ENCODE measurements at places on chromosomes 7 and 10.

- no peak for DNase-seq
Observed at GRCh38 chr10:62581351-62581750, 207.2 kb downstream of the ZNF365 start.

DNA sequence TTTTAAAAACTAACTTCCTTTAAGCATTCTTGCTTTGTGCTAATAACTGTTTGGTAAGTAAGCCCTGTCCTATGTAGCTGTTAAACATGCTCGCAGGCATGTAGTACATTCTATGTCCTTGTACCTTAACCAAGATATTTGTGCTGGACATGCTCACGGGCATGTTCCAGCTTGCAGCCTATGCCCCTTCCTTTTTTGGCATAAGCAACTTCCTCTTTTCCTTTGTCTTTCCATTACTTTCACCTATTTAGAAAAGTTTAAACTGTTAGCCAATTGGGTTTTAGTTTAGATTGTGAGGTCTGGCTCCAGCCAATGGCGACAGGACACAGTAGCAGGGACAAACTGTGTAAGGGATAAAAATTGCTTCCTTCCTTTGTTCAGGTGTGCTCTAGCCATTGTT lies 14.4 kb upstream of the APBB1IP start:
- DNase-seq: no peak

GRCh38 chr7:127034186-127034806 lies 218.4 kb downstream of the GRM8 start:
- no peak for DNase-seq

DNA sequence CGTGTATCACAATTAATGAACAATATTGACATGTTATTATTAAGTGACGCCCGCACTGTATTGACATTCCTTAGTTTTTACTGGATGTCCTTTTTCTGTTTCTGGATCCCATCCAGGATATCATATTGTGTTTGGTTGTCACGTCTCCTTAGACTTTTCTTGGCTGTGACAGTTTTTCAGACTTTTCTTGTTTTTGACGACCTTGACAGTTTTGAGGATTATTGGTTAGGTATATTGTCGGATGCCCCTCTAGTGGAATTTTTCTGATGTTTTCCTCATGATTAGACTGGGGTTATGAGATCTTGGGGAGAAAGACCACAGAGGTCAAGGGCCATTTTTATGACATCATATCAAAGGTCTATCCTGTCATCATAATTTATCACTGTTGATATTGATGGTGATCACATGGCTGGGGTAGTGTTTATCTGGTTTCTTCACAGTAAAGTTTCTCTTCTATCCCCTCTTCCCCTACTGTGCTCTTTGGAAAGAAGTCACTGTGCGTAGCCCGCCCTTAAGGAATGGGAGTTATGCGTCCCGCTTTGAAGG lies 11.1 kb downstream of the TAF3 start:
- DNase-seq: no peak

DNA sequence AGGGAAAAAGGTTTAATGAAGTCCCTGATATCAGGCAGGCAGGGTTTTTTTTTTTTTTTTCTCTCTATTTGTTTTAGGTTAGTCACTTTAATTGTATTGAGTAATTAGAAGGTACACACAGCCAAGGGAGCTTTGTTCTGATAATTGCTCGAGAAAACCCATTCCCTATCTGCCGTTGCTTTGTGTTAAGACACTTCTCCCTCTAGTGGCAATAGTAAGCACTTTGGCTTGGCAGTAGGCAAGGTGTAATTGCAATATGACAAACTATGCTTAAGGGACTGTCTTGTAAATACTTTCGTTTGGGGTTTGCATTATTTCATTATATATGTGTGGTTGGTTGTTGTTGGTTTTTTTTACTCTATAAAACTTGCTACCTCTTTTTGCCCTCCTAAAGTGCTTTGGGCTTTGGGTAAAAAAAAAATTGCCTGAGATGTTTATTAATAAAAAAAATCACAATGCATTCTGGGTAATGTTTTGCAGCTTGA lies 113.4 kb downstream of the BTRC start:
- DNase-seq: no peak

DNA sequence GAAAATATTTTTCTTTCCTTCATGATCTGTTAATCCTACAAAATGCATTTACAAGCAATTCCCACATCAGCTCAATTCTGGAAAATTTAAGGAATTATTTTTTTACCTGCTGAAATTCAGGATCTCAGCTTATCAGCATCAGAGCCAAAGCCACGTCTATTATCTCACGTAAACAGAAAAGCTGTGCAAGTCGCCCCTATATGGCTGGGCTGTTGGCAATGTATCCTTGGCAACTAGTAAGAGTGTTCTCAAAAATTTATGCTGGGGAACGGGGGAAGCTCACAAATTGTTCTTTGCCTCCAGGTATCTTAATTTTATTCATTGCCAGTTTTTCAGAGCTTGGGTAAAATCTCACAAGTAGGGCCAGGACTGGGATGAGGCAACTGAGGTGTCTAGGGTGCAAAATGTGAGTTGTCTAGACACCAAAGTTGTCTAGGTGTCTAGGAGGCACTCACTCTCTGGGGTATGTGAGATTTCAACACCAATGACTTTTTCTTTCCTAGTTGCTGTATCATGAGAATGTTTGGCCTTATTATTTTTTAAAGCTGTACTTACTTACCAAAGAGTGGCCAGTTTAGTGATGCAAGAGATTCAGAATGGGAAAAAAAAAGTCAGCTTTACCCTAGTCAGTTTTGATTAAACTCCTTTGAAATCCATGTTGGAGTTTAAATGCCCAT lies 5.1 kb downstream of the GSTO2 start:
- DNase-seq: no peak

- no peak for DNase-seq
Observed at GRCh38 chr7:75715864-75716263, 22.9 kb downstream of the HIP1 start.

DNA sequence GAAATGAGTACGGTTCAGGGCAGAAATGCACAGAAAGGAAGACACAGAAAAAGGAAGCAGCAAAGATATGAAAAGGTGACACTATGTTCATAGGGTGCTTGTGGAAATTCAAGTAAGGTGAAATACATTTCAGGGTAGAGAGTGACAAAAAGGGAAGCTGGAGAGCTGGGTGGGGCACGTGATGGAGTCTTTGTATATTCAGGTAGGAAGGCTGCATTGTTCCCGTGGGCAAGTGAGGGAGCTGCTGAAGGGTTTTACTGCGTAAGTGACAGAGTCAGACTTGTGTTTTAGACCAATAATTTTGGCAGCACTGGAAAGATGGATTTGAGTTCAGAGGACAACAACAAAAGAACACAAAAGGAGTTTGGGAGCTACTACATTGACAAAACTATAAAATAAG lies 35.3 kb upstream of the ANK3 start:
- no peak for DNase-seq

DNA sequence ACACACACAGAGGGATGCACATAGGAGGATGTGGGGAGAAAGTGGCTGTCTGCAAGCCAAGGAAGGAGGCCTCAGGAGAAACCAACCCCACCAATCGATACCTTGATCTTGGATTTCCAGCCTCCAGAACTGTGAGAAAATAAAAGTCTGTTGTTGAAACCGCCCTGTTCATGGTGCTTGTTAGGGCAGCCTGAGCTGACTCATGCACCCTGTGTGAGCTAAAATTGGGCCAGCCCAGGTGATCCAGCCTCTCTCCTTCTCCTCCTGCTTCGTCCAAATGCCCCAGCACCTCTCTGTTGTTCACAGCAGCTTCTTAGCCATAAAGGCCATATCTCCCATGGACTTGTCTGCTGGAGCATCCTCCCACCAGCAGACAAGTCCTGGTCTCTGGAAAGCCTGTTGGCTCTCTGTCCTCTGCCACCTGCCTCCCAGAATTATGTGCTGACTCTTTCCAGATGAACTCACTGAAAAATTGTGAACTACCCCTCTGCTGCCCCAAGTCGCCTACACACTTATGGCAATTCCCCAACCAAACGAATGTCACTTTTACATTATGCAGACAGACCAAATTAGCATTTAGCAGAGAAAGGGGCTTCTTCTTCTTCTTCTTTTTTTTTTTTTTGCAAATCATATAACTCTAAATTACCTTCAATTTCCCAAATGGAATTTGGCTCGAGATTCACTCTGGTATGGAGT lies 30.2 kb upstream of the CARD11 start:
- DNase-seq: no peak

GRCh38 chr7:70919481-70920073 lies 212.4 kb upstream of the GALNT17 start:
- no peak for DNase-seq

- no peak for DNase-seq
Observed at GRCh38 chr7:128366986-128367385, 5.5 kb upstream of the PRRT4 start.

GRCh38 chr10:21754410-21755011 lies 220.5 kb downstream of the MLLT10 start:
- no peak for DNase-seq

GRCh38 chr10:628386-629045 lies 61.0 kb downstream of the DIP2C start:
- DNase-seq: no peak

DNA sequence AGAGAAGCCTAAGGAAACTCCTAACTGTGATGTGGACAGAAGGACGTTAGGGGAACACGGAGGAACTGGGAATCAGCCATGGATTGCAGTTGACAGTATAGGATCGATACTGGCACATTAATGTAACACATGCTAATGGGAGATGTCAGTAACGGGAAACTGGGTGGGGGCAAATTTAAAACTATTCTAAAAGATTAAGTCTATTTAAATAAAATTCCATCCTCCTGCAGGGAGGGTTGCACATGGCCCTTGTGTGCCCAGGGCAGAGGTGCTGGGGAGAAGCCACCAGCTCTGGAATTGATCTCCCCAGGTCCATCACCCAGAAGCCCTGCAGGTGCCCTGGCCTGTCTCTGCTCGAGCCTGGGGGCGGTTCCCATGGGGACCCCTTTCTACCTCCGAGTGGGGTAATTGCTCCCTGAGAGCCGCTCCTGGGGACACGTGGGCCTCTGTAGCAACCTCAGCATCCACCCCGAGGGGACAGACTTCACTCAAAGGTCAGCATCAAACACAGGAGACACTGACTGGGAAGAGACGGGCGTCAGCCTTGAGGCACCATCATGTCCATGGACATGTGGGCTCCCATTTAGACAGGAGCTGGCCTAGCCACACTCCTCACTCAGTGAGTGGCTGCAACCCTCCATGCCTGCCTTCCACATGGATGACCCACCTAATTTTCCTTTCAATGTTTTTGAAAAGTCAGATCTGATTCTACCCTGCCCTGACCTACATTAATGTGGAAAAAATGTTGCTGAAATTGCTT lies 21.1 kb downstream of the SCART1 start:
- DNase-seq: no peak

- no peak for DNase-seq
Observed at GRCh38 chr10:35456784-35457183, 120.5 kb downstream of the CCNY start.

GRCh38 chr7:137488038-137488437 lies 144.5 kb upstream of the PTN start:
- no peak for DNase-seq

GRCh38 chr10:85789125-85789524 lies 577.5 kb downstream of the GRID1 start:
- no peak for DNase-seq

DNA sequence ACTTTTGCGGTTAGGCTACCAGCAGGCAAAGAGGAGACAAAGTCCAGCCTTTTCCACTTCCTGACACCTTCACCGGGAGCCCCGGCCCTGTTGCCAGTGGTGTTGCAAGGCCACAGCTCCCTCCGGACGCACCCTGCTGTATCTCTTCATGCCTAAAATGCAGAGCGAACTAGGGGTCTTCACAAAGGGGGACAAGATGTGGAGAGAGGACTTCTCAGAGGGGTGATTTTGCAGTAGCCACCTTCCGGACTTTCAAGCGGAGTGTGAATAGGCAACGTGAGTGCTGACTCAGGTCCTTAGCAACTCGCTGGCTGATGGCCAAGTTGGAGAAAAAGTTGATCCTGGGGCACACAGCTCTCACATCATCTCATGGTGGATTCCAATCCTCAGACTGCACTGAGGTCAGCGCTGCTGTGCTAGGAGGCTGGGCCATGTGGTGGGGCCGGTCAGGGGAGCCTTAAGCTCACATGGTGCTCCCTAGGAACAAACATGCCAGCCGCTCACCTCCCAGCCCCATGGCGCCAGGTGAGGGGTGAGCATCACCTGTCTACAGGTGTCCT lies 166.3 kb downstream of the LCOR start:
- DNase-seq: no peak

DNA sequence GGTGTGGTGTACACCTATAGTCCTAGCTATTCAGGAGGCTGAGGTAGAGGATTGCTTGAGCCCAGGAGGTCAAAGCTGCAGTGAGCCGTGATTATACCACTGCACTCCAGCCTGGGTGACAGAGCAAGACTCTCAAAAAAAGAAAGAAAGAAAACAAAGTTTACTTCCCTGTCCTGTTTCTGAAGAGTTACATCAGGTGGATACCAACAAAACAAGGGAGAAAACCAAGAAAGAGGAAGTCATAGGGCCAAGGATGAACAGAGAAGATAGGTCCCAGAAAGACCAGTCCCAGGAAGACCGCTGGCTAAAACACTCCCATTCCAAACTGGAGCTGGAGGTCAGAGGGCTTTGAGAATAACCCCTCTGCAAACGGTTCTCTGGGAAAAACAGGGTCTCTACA lies 13.5 kb downstream of the MACROH2A2 start:
- DNase-seq: no peak

DNA sequence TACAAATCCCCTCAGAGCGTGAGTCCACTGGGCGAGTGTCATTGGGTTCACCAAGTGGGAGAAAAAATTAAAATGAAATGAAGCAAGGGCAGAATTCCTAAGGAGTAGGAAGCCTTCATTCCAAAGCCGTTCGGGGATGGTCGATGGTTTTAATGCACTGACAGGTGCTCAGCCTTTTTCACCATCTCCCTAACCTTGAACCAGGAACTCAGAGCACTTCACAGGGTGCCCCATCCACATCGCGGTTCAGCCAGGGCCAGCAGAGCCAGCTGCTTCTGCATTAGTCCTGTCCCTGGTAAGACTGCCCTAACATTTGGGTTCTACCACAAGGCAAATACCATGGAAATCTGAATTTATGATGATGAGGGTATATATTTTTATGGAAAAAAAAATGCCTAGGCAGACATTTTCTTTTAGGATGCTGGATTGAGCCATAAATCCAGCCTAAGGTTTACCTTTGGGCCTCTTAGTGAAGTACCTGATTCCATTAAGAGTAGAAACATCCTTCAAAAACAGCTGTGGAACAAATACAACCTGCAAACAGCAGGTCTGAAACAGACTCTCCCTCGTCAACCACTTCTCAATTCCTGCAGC lies 203.5 kb upstream of the RNF32 start:
- DNase-seq: no peak

DNA sequence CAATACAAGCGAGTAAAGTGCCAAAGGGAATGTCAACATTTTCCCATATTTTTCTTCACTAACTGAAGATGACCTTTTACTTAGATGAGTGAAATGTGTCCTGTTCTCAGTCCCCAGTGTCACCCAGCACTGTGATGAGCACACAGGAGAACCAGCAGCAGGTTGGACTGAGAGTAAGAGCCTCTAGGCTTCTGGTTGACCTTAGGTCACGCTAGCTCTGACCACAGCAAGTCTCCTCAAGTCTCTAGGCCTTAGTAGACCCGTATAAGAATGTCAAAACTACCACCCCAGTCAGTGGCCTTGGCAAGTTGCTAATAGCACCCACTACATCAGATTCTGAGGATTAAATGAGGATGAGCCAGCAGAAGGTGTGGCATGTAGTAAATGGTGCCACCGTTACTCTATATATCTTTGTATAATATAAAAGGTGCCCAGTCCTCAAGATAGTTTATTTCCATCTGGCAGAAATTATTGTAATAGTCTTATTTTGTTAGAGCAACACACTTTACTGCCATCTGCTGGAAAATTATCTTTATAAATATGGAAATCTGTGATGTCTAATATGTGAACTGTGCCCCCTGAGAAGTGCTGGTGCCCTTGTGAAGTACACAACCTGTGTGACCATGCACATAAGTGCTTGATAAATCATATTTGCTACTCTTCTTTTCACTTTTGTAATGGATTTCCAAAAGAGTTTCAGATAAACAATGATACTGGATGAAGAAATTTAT lies 75.7 kb downstream of the SPAG6 start:
- peak; percentile 3 for DNase-seq
